Coronary artery (tissue), 2 donors: ENCODE measurements at places on chromosomes 6 and 20.

GRCh38 chr20:24043294-24043693 is 54.7 kb upstream of the GGTLC1 start:
- no peak for DNase-seq

- no peak for DNase-seq
These were observed 127.0 kb downstream of the UST start for GRCh38 chr6:148873868-148874267.

DNA sequence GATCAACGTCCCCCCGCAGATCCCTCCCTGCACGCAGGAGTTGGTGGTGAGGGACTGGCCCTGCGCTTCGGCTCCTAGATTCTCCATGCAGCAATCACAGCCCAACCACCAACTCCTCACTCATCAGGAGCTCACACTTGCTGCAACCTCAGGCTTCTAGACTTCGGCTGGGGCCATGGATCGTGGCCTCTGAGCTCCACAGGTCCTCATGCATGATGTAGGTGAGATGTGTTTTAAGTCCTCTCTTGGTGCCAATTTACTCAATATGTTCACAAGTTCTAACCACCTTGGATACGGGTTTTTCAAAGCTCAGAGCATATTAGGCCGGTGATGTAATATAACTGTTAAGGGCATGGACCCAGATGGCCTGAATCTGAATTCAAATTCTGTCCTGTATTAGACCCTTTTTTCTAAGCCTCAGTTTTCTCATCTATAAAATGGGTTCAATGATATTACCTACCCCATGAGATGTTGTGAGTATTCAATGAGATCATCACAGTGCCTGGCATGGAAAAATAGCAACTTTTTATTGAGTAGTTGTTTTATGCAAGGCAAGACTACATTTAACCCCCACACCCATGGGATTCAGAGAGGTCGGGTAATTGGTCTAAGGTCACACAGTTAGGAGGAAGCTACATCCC is 31.0 kb downstream of the SUN5 start:
- peak; percentile 53 for DNase-seq

DNA sequence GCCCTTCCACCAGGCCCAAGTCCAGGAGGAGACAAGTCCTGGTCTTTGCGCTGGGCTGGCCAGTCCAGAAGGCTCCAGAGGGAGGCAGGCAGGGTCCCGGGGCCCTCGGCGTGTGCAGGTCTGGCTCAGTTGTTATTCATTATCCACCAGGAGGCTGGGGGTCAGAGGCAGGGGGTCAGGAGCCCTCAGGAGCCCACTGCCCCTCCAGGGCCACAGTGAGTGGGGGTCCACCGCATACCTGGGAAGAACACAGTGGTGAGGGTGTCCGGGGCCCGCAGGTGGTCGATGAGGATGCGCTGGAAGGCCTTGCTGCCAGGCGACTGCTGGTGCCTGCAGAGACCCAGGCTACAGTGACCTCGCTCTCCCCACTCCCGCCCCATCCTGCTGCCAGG is 4.4 kb upstream of the C20orf144 start:
- DNase-seq, result no peak

- no peak for DNase-seq
These were observed 13.2 kb downstream of the SYNGAP1 start for GRCh38 chr6:33433001-33433543.

DNA sequence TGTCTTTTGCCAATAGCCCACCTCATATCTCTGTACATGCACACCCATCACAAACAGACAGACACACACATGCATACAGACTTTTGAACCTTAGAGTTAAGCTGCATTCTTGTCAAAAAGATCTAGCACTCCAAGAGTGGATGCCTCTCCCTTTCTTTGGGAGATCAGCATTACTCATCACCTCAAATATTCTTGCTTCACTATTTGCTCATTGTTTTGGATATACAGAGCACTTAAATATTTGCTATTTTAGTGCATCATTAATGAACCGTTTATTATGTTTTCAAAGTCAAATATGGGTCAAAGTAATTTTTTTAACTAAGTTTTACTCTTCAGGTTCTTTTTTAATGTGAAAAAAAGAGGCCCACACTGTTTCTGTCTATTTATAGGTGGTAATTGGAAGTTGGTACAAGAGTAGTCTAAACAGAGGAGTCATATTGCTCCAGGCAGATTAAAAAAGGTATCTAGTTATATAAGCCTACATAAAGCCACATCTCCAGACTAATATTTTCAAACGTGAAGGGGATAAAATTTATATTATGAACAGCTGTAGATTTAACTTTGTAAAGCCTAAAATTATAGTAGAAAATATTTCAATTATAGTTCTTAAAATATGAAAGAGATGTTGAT is 102.6 kb downstream of the FLRT3 start:
- DNase-seq, result no peak
